Erythroblast (primary cell): ENCODE measurements at places on chromosomes 2 and 18.

- no peak for DNase-seq
Measured at GRCh38 chr2:59223742-59224141, 982.6 kb upstream of the FANCL start.

- no peak for DNase-seq
Measured at GRCh38 chr2:159708066-159708760, 4.1 kb upstream of the MARCHF7 start.

- no peak for DNase-seq
Measured at GRCh38 chr2:9547262-9547991, 8.2 kb downstream of the ADAM17 start.

GRCh38 chr2:37301408-37301807 is 23.2 kb downstream of the PRKD3 start:
- no peak for DNase-seq

- DNase-seq, result no peak
Measured at GRCh38 chr2:128365217-128365905, 46.7 kb upstream of the HS6ST1 start.

GRCh38 chr2:144011553-144011952 is 508.4 kb downstream of the ZEB2 start:
- DNase-seq, result no peak

DNA sequence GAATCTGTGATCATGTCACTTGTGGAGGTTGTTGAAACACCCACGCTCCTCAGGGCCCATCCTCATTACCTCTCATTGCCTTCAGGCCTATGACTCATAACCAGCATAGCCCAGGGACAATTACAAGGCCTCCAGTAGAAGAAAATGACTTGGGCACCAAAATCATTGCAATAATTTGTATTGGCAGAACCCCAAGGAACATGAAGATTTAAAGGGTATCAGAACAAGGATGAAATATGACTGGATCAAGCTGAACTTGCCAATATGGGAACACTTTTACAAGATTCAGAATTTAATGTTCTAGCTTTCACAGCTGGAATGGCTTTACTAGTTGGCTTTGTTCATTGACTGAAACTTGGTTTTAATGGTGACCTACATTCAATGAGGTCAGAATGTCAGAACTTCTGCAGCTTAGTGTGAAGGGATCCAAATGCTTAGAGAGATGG is 156.4 kb downstream of the COPS8 start:
- no peak for DNase-seq

DNA sequence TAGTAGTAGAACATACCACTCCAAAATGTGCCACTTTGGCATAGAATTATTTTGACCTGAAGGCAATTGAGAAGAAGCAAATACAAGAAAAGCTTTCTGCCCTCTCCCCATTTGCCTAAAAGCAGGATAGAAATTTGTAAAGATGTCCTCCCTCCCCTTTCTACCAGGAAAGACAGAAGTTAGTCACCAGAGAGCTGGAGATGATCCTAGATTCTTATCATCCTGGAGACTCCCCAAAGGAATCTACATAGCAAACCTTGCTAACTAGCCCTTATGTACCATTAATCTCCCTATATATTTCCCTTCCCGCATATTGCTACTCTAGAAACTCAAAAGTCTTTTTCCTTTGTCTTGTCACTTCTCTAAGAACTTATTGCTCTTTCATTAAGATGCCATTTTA is 12.6 kb upstream of the TMEM37 start:
- DNase-seq, result no peak

DNA sequence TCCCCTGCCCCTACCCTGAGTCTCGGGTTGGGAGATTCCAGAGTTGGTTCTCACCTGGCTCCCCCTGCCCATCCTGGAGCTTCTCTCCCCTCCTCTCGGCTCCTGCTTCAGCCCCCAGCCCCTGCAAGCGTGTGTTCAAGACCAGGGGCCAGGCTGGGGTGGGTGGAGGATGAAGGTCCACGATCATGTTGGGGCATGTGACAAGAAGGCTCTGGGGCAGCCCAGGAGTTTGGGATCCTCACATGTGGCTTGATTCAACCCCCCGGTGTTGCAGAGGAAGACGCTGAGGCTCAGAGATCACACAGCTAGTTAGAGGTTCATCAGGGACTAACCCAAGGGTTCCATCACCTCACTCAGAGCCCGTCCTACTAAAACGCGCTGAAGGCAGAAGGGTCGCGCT is 14.2 kb upstream of the TUBB6 start:
- no peak for DNase-seq

- DNase-seq, result no peak
Measured at GRCh38 chr18:55830544-55830943, 242.6 kb upstream of the TCF4 start.

GRCh38 chr2:46195819-46196218 is 101.4 kb upstream of the EPAS1 start:
- no peak for DNase-seq

- no peak for DNase-seq
Measured at GRCh38 chr2:11663427-11663826, 6.6 kb downstream of the NTSR2 start.

DNA sequence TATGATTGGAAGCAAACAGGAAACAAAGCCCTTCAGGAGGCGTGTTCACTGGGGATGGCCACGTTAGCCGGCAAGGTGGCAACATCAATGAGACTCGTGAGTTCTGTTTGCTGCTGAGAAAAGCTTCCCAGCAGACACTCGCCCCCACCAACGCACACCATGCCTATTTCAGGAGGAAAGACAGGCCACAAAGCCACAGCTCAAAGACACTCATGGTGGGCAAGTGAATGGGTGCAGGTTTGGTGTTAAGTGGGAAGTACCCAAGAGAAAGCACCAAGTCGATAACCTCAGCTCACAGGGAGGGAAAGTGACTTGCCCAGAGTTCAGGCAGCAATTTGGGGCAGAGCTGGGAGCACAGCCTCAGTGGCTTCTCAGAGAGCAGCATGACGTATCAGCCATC is 10.5 kb upstream of the MTERF4 start:
- DNase-seq, result no peak

DNA sequence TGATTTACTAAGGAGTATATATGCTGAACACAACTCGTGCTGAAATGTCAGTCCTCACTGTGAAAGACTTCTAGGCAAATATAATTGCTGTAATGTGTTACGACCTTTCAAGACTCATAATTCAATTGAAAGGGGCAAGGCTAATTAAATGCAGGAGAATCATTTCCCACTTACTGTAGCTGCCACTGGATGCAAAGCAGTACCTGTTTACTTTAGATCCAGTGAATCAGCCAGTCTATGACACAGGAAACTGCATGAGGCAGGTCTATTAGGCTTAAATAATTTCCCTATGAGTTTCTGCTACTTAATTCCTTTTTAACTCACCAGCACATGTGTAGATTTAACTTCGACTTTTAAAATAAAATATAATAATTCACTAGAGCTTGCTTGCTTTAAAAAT is 125.6 kb downstream of the CTNNA2 start:
- DNase-seq, result no peak

DNA sequence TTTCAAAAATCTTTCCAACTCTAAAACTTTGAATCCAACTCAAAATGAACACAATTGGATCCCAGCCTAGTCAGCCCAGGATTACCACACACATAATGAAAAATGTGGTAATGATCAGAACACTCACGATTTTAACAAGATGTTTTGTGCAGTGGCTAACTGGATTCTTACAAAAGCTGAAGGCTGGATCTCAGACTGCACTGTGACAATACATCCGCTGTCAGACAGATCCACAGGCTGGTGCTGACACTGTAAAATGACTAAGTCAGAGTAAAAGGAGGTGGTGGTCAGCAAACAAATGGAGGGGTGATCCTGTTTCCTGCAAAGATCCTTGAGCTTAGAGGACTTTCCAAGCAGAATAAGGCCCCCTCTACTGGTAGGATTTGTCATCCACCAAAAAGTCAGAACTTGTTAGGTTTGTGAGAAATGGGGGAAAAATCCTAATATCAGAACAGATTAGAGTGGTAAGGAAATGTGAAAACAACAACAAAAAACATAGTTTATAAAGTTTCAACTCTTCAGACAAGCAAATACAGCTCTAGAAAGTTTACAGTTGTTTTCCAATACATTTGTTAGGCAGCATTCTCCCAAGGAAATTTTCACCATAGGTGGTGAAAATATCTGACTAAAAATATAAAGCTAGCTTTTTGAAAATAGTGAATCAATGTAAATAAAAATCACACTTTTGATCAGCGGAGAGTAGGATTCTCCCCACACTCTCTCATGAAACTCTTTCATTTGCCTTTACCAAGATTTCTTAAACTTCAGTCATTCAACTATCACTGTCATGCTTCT is 211.9 kb downstream of the AGPS start:
- peak; percentile 56 for DNase-seq

GRCh38 chr2:151423760-151424159 is 14.1 kb downstream of the RIF1 start:
- DNase-seq, result no peak

- DNase-seq, result peak; percentile 19
Measured at GRCh38 chr2:233643128-233643527, 6.9 kb downstream of the UGT1A10 start.

- peak; percentile 32 for DNase-seq
Measured at GRCh38 chr2:61460163-61460562, 10.7 kb downstream of the USP34 start.

DNA sequence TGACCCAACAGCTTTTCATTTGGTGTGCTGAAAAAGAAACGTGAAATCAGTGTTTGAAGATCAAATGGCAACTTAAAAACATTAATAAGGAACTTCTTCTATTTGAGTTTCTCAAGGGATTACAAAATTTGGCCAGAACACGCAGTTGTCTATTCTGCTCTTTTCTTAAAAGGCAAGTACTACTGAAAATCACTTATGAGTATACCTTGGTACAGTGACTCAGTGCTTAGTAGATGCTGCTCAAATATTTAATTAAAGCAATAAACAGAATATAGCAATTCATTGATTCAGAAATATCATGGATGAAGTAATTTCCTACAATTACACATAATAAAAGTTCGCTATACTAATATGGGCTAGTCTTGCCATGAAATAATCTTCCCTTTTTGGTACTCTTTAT is 38.2 kb upstream of the MCM6 start:
- no peak for DNase-seq

DNA sequence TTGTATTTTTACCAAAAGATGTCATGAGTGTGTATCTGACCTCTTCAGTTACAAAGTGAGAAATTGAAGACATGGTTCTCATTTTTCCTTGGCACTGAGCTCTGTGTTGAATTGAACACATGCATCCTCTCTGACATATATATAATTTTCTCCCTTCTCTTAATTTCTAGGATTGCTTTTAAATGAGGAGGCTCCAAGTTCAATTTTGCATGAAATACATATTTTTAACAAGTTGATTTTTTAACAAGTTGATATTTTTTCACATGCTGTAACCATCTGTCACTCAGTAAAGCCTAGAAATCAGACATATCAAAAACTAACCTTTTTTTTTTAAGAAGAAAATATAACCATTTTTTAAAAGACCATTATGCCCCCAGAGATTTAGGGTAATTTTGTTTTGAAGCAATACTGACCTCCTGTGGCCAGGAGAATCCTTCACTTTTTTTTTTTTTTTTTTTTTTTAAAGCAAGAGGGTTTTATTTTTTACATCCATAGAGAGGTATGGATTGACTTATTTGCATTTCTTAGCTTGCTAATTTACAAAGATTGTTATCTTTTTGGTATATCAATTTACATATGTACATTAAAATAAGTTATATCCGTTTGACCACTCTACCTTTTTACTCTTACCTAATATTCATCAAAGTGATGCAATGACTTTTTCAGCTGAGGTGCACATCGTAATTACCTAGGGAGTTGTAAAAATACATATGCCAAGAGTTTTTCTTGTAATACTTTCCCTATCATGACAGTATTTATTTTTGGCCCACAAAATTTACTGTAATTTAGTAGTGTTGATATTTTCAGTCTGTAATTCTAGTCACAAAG is 161.8 kb downstream of the SOCS6 start:
- DNase-seq, result peak; percentile 38

GRCh38 chr2:240919786-240920782 is 13.9 kb downstream of the CROCC2 start:
- no peak for DNase-seq

DNA sequence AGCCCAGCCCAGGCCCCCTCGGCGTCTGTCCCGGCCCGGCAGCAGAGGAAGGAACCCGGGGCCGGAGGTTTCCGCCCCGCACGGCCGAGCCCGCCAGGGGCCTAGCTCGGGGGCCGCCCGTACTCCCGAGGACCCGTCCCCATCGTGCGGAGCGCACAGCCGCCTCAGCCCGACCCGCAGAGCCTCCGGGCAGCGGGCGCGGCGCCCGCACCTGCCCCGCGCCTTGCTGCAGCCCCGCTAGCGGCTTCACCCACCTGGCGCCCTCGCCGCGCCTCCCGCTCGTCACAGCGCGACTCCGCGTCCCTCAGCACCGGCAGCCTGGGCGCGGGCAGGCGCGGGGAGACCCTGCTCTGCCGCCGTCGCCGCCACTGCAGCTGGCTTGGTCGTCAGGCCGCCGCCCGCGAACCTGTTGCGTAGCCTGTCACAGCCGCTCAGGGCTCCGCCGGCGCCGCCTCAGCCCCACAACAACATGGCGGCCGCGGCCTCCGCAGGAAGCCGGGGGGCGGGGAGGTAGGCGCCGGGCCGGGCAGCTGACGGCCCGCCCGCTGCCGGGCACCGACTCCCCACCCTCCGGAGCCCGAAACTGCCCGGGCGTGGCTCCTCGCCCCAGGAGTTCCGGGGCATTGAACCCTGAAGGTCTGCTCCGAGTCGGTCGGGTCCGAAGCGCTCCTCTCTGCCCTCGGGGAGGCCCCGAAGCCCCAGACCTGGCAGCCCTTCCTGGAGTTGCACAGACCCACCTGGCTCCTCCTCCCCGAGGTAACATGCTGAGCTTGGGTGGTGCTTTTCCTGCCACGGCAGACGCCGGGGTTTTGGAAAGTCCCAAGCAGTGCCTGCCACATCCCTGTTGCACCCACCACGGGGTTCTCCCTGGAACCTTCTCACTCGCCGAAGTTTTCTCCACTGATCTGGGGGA is at the start of gene ITSN2:
ITSN2 (minus strand) TSS at position 487 of the 913 bp plus-strand sequence. CDS start 32,454 bp downstream, outside the sequence.
- peak; percentile 91 for DNase-seq

GRCh38 chr2:85748039-85748734 is 5.6 kb upstream of the ATOH8 start:
- no peak for DNase-seq

- peak; percentile 41 for DNase-seq
Measured at GRCh38 chr2:195602687-195603086, 54.3 kb upstream of the SLC39A10 start.

DNA sequence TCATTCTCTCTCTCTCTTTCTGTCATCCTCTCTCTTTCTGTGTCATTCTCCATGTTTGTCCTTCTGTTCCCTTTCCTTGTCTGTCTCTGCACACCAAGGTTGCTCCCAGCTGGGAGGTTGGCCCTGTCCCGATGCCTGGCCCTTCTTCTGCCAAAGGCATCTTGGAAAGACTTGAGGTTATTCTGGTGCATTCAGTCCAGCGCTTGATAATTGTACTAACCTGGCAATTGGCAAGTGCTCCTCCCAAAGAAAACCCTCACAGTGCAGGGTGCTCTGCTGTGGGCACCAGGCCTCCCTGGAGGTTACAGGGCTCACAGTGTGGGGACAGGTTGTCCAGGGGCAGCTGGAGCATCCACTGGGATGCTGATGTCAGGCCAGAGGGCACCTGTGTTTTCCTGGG is 95.4 kb downstream of the GLI2 start:
- DNase-seq, result no peak

DNA sequence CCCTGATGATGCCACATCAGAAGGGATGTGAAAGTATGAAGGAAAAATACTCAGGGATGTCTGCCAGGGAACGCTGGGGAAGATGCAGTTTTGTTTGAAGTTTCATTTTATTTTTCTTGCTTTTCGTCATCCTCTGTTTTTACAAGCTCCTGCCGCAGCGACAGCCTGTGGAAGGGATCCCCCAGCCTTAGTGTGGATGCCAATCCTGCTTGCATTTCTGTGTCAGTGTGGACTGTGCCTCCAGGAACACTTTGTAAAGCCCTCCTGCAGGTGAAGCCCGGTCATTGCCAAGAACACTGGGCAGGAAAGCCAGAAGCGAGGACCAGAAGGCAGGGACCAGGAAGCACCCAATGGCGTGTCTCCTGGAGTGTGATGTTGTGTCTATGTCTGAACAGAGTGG is 234.3 kb downstream of the SEPTIN10 start:
- no peak for DNase-seq
